ENCODE measurements at places on chromosomes 2 and 18. TPM values are rescaled to one million over a fixed set of nuclear protein-coding genes. Genes with fewer than 3 reads are reported as not detected.

The HJURP gene
- 0.03 TPM for polyA plus RNA-seq

GRCh38 chr2:121884078-121884477, 128.6 kb downstream of the TSN start:
- H3K4me1 ChIP-seq = no peaks in the 10 kb centered on the region
- H3K36me3 ChIP-seq = no peaks in the 10 kb centered on the region

GRCh38 chr2:62775367-62775668, 69.8 kb downstream of the EHBP1 start:
- no peaks in the 10 kb centered on the region for H3K36me3 ChIP-seq
- no peak overlapping the region for H3K4me3 ChIP-seq
- H3K27me3 ChIP-seq = no peaks in the 10 kb centered on the region
- H3K27ac ChIP-seq = no peak overlapping the region
- DNase-seq = no peak

DNA sequence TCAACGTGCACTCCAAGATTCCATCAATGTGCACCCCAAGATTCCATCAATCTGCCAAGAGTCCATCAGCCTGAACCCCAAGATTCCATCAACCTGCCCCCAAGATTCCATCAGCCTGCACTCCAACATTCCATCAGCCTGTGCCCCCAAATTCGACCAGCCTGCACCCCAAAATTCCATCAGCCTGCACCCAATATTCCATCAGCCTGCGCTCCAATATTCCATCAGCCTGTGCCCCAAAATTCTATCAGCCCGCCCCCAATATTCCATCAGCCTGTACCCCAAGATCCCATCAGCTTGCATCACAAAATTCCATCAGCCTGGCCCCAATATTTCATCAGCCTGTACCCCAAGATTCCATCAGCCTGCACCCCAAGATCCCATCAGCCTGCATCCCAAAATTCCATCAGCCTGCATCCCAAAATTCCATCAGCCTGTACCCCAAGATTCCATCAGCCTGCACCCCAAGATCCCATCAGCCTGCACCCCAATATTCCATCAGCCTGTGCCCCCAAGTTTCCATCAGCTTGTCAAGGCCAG, 92.1 kb upstream of the PXDN start:
- no peaks in the 10 kb centered on the region for H3K27me3 ChIP-seq
- H3K27ac ChIP-seq = no peak overlapping the region
- no peak overlapping the region for H3K4me3 ChIP-seq
- no peaks in the 10 kb centered on the region for H3K4me1 ChIP-seq
- no peaks in the 10 kb centered on the region for H3K36me3 ChIP-seq

DNA sequence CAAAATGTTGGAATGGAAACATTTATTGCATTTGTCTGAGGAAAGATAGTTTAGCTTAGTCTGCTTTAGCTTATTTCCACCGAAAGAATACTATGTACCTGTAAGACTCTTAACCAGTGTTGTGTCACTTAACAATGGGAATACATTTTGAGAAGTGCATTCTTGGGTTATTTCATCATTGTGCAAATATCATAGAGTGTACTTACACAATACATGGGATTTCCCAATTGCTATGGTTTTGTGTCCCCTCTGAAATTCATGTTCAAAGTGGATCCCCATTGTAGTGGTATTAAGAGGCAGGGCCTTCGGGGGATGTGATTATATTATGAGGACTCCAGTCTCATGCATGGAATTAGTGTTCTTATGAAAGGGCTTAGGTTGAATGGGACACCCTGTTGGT, 249.4 kb upstream of the UBE2E3 start:
- no peaks in the 10 kb centered on the region for H3K36me3 ChIP-seq
- H3K4me3 ChIP-seq = no peak overlapping the region
- H3K27ac ChIP-seq = no peak overlapping the region
- DNase-seq = no peak
